ENCODE measurements at places on chromosomes 1 and 21.
A peak's percentile ranks its signal among the peaks of the same experiment; 100 is the strongest.

DNA sequence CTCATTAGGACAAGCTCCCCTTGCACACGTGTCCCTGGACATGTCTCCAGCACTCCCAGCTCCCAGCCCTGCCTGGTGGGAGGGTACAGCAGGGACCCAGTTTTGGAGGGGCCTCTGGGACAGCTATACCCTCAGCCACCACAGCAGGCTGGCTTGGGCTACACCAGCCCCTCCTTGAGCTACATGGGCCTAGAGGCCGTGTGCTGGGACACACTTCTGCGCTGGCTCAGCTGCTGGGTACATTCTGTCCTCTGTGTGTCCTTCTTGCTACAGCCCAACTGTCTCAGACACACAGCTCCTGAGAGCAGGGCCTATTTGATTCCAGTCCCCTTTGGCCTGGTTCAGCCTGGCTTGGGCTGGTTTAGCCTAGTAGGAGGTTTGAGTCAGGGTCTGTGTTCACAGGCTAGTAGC, 26.7 kb downstream of the DMAP1 start:
- DNase-seq: no peak

GRCh38 chr1:245148861-245149260, 5.9 kb upstream of the KIF26B start:
- no peak for DNase-seq

- no peak for DNase-seq
Observed at GRCh38 chr1:15810073-15810472, 2.6 kb upstream of the UQCRHL start.

GRCh38 chr21:43304621-43305335, 122.2 kb downstream of the SIK1 start:
- peak; percentile 60 for DNase-seq

DNA sequence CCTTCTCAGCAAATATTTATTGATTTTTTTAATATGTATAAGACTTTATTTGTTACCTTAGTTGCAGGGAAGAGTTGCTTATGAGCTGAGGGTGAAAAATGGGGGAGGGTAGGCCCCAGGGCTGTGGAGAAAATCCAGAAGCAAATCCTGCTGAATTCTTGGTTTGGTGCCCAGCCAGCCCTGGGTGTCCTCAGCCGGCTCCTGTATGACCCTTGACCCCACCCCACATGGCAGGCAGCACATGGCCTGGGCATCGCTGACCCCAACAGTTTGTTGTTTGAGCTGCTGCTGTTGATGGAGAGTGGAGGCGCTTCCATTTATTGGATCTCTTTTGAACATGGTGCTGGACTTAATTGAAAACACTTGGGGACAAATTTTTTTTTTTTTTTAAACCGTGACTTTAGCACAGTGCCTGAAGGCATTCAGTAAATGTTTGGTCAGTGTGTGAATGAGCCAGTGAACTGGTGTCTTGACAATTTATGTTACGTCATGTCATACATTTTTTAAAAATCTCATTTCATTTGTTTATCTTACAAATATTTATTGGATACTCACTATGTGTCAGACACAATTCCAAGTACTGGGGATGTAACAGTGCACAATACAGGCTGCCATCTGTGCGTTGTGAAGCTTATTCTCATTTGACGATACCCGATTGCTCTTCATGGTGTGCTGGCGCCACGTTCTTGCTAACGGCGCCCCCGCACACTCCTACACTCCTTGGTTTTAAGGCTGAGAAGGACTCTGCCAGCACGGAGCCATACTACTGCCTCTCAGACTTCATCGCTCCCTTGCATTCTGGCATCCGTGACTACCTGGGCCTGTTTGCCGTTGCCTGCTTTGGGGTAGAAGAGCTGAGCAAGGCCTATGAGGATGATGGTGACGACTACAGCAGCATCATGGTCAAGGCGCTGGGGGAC, 98.8 kb downstream of the MTR start:
- no peak for DNase-seq

Measured in suprapubic skin (tissue), 4 donors.